ENCODE measurements at places on chromosomes 2 and 18.

GRCh38 chr2:29450596-29451222 is 335.5 kb downstream of the CLIP4 start:
- DNase-seq, result no peak

GRCh38 chr2:30940839-30941238 is 133.6 kb upstream of the CAPN13 start:
- DNase-seq, result no peak

- no peak for DNase-seq
Measured at GRCh38 chr2:201279079-201279478, 18.7 kb downstream of the CASP8 start.

GRCh38 chr2:192288295-192288694 is 93.6 kb upstream of the TMEFF2 start:
- DNase-seq, result no peak

DNA sequence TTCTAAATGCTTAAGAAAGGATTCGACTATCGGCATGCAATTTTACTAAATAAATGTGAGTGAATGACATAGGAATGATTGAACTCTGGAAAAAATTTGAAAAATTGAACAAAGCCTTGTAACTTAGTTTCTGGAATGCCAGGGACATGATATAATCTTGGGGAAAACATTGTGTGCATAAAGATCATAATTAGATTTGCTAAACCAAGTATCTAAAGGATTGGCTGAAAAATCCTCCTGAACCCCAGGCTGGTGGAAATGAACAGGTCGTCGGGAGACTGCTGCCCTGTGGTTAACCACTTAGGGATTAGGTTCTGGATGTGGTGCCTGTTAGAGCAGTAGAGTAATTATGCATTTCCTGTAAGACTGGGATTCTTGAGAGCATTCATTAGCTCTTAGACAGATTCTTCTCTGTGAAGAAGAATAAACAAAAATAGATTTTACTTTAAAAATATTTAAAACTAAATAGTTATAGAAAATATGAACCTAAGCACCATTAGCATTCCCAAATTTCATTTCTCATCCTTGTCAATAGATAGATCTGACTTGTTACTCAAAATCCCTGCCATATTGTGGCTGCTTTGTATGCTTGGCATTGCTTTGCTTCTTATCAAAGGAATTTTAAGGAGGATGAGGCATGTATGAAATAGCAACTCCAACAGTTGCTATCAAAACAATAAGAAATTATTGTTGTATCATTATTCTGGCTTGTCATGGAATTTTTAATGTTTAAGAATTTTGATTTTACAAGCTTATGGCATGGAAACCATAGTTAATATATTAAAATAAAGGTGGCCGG is 55.9 kb downstream of the LYPD6B start:
- DNase-seq, result no peak

DNA sequence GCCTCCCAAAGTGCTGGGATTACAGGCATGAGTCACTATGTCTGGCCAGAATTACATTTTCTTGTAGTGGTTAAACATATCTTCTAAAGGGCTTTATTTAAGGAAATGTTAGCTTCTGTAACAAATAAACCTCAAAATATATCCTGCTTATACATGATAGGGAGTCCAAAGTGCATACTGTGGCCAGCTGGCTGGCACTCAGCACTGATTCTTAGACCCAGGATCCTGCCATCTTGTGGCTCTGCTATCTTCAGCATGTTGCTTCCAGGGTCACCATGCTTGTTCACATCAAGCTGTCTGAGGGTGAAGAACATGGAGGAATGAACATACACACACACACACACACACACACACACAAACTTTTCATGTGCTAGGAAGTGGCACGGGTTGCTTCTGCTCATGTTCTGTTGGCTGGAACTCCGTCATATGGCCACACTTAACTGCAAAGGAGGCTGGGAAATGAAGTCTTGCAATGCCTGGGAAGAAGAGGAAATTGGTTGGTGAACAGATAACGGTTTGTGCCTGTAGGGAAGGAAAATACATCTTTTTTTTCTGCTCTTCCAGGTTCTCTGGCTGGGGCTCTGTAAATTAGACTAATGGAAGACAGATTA is 40.0 kb downstream of the NPPC start:
- no peak for DNase-seq

- DNase-seq, result no peak
Measured at GRCh38 chr2:71778936-71779773, 325.8 kb downstream of the DYSF start.

- no peak for DNase-seq
Measured at GRCh38 chr2:3459185-3460015, 59.9 kb downstream of the ADI1 start.

DNA sequence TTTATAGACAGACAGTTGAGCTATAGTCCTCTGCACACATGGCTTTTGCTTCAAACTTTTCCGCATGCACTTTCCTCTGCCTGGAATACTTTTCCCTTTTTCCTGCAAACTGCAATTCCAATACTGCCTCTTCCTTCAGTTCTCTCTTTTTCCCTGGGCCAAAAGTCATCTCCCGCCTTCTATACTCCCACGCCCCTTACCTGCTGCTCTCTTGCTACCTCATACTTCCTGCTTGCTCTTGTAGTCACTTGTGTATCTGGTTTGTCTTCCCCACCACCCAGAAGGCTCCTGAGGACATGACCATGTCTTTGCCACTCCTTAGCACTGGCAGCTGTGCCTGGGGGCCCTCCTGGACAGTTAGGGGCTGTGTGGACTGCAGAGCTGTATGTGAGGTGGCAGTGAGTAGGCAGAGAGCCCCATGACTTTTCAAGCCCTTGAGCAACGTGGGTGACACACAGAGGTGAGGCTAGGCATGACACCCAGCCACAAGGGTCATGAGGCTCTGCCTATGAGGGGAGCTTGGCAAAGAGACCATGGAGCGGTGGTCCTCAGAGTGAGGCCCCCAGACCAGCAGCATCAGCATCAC is 23.2 kb downstream of the SPEG start:
- no peak for DNase-seq
